ENCODE measurements at places on chromosomes 4 and X. TPM values are rescaled to one million over a fixed set of nuclear protein-coding genes. Genes with fewer than 3 reads are reported as not detected.

SLC4A4 gene
- 7.9 TPM for polyA plus RNA-seq

CXXC4 gene
- not detected for polyA plus RNA-seq

FAT1 gene
- polyA plus RNA-seq = 53.3 TPM

GRCh38 chr4:16869594-16870245 is 28.7 kb downstream of the LDB2 start:
- H3K27ac ChIP-seq = no peak overlapping the region
- H3K36me3 ChIP-seq = peaks cover 16% of the 10 kb centered on the region
- no peak overlapping the region for H3K4me3 ChIP-seq
- no peaks in the 10 kb centered on the region for H3K27me3 ChIP-seq
- DNase-seq = no peak
